ENCODE measurements at places on chromosomes 5 and 9. TPM values are rescaled to one million over a fixed set of nuclear protein-coding genes. Genes with fewer than 3 reads are reported as not detected.

The NUTM2G gene
- total RNA-seq = not detected

The BRINP1 gene
- total RNA-seq = 1.7 TPM

DNA sequence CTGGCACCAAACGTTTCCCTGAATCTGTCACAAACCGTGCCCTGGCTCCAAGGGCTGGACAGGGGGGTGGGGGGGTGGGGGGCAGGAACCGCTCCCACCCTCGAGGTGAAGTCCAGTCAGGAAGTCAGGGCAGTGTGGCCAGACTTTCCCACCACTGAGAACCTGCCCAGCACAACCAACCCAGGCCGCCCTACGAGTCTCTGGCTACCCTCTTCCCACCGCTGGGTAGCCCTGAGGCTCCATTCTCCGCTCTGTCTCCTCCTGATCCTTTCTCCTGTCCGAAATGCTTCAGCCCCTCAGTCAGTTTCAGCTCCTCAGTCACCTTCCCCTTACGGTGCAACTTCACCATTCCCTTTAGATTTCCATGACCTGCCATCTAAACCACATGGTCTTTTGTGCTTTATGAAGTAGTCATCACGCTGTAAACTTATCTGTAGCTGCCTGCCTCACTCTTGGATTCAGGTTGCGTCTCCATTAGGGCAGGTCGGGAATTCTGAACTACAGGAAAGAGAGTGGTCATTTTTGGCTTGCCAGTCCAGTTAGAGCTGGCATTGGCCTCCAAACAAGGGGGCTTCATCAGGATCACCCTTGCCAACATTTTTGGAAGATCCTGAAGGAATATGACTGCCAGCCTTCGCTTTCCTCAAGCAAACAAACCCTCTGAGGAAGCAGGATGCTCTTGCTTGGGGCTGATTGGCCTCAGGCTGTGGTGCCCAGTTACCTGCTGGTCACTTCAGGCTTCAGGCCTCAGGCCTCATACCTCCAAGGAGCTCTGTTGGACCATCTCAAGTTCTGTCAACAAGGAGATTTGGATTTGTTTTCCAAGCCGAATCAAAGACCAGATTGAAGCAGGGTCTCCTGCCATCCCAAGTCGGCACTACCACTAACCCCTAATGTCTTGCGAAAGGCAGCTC, 794 bp upstream of the DCAF12 start:
- DNase-seq = no peak

DNA sequence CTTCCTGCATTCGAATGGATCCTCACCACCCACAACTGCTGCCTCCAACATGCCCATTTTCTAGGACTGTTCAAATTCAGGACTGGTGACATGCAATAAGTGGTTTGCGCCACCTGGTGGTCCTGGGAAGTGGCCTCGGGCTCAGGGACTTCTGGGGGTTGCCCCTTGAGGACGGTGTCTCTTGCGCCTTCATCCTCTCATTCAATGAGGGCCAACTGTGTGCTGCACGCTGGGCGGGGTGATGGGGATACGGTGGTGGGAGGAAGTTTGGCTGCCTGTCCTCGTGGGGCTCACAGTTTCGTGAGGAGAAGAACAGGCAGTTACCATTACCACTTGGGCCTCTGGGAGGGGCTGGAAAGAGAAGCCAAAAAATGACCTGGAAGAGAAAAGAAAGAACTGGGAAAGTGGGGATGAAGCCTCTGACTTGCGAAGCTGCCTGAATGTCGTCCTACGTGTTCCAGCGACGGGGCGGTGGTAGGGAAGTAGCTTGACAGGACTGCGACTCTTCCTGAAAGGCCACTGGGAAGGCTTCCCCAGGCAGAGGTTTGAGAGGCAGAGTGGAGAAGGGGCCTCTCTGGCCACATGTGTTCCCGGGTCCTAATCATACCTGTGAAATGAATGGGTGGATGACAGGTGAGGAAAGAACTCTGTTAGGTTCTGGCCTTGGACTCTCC, 49.0 kb downstream of the PSD2 start:
- no peak for DNase-seq

DNA sequence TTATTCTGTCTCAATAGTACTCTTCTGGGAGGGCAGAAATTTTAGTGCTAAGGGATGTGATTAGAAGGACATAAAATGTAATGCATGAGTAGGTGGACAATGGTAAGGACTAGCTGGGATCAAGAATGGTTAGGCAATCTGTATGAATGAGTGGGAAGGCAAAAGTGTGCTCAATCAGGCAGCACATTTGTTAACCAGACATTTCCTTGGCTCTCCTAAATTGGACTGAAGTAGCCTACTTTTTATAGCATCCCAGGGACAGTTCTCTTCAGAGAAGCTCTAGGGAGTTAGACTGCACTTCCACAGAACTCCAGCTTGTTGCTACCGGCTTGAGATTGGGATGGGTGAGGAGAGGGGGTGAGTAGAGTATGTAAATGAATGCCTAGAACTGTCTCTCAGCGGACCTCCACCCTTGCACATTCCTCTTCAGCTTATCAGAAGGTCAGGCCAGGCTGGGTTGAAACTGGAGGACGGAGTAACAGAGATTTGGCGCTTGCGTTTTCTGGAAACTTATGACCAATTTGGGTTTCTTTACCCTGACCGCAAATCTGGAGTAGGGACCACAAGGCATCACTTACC, 19.0 kb upstream of the ARL14EPL start:
- DNase-seq = no peak

The PGM5 gene
- total RNA-seq = 191 TPM

DNA sequence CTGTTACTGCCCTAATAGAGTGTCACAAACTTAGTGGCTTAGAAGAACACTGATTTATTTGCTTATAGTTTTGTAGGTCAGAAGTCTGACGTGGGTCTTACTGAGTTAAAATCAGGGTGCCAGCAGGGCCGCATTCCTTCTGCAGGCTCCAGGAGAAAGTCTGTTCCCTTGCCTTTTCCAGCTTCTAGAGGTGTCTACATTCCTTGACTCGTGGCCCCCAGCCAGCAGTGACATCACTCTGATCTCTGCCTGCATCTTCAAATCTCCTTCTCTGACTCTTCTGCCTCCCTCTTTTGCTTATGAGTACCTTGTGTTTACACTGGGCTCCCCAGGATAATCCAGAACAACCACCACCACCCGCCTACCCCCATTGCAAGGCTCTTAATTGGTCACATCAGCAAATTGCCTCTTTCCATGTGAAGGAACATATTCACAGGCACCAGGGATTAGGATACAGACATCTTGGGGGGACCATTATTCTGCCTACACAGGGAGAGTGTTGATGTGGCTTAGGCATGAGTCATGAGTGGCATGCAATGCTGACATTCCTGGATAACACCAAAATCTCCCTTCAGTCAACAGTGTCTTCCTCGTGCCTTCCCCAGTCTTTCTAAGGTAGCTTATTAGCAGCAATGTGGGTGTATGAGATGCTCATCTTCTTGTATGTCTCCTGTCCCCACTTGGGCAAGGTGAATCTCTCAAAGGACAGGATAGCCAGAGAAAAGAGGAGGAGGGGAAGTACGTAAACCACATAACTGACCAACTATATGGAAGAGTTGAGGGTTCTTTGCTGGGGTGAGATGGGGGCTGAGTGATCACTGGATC, 24.4 kb downstream of the CYFIP2 start:
- no peak for DNase-seq

- DNase-seq = no peak
Measured at GRCh38 chr5:178152491-178153444, 917 bp downstream of the NHP2 start.

DNA sequence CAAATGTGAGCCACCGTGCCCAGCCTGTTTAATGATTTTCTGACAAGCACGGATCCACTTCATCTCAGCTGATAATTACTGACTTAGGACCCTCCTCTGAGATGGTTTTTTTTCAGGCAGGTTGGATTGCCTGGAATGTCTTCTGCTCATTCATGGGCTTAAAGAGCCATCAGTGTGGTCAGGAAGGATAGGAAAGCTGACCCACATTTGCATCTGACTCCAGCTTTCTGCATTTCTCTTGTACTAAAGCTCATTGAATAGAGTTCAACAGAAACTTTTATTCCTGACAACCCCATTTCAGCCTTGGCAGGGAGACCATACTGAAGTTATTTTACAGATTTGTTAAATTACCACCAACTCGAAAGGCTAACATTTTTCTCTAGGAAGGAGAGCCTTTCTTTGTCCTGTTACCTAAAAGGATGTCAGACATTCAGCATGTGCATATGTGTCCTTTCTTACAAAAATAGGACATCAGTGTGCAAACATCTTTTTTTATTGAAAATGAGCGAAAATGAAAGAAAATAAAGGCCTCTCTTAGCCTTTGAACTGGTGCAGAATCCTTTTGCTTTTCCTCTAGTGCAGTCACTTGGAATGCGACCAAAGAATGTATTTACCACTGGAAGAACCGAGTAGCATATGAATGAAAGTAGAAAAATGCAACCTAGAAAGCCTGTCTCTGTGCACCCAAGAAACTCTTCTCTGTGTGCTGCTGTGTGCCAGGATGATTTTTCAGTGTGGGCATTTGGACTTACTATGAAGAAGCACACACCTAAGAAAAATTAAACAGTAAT, 26.6 kb downstream of the ADCY2 start:
- DNase-seq = no peak

- no peak for DNase-seq
Measured at GRCh38 chr5:2257326-2258244, 374.9 kb upstream of the IRX4 start.

DNA sequence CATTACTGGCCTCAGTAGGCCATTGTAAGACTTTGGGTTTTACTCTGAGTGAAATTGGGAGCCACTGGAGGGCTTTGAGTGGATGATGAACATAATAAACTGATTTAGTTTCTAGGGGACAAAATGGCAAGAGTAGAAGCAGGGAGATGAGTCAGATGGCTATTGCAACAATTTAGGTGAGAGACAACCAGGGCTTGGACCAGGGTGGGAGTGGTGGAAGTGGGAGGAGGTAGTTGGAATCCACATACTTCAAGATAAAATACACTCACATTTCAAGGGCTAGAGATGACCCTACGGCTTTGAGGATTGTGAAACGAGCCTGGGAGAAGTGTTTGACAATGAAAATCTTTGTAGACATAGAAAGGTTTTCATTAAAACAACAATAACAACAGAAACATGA, 136.3 kb downstream of the ACTBL2 start:
- DNase-seq = no peak

GRCh38 chr9:35906923-35907699, 1.1 kb downstream of the HRCT1 start:
- peak; percentile 77 for DNase-seq

- DNase-seq = no peak
Measured at GRCh38 chr9:106976772-106977171, 113.8 kb downstream of the ZNF462 start.
